ENCODE measurements at places on chromosomes 11 and 22.

DNA sequence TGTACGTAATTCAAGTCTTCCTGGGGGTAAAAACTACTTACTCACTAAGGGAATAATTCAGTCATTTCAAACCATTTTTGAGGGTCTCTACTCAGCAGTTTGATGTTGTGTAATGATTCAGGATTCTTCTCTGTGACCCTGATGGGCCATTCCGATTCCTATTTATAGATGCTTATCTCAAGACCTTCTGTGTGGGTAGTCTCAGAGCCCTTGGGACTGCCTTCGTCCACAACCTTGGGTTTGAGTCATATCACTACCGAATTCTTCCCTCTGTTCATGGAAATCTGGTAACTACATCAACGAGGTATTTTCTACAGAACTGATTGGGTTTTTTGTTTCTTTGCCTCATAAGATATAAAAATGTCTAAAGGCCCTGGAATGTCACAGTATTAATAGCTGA, 14.3 kb upstream of the CBX6 start:
- no peak for DNase-seq

- no peak for DNase-seq
Measured at GRCh38 chr11:95055283-95055897, 6.2 kb downstream of the KDM4F start.

- DNase-seq, result no peak
Measured at GRCh38 chr11:34877375-34877975, 38.7 kb downstream of the APIP start.

DNA sequence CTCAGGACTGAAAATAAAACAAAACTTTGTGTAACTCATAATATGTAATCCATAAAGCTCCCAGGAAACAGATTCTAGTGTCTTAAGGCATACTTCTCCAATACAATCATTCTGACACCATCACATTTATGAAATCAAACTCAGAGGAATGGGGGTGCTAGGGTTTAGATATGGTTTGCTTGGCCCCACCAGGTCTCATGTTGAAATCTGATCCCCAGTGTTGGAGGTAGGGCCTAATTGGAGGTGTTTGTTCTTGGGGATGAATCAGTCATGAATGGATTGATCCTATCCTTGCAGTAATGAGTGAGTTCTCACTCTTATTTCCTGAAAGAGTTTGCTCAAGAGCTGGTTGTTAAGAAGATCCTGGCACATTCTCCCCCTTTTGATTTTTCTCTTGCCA, 380.9 kb downstream of the ETS1 start:
- DNase-seq, result no peak

DNA sequence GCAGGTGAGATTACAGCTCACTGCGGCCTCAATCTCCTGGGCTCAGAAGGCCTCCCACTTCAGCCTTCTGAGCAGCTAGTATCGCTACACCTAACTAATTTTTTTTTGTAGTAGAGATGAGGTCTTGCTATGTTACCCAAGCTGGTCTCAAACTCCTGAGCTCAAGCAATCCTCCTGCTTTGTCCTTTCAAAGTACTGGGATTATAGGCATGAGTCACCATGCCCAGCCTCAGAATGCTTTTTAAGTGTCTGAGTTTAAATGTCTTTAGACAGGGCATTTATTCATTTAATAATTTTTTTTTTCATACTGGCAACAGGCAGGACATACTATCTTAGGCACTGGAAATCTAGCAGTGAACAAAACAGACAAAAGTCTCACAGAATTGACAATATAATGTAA, 27.7 kb downstream of the LRP4 start:
- no peak for DNase-seq

GRCh38 chr11:107430525-107430924, 27.1 kb downstream of the CWF19L2 start:
- no peak for DNase-seq

DNA sequence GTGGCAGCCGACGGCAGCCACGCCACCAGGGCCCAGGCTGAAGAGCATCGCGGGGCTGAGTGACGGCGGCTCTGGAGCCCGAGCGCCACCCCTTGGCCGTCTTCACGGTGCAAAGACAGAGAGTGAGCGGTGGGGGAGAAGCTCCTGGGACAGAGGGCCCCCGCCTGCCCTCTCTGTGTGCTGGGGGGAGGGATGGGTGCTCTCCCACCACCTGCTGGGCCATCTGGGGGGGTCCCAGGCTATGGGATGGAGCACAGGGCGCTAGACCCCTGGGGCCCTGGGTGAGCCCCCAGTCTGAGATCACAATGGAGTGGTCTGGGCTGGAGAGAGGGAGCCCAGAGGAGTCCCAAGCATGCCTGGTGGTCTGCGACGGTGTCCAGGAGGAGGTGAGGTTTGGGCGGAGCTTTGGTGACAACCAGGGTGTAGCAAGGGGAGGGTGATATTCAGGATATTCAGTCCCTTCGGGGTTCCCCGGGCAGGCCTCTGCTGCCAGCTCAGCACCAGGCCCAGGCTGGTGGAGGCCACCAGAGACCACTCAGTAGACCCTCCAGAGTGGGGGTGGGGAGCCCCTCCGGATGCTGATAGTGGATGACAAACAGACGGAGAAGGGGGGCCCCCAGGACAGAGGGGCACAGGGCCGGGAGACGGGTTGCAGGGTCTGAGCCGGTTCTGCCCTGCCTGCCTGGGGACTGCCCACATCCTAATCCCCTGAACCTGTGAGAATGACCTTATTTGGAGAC, 78.1 kb upstream of the PRR5 start:
- DNase-seq, result no peak

DNA sequence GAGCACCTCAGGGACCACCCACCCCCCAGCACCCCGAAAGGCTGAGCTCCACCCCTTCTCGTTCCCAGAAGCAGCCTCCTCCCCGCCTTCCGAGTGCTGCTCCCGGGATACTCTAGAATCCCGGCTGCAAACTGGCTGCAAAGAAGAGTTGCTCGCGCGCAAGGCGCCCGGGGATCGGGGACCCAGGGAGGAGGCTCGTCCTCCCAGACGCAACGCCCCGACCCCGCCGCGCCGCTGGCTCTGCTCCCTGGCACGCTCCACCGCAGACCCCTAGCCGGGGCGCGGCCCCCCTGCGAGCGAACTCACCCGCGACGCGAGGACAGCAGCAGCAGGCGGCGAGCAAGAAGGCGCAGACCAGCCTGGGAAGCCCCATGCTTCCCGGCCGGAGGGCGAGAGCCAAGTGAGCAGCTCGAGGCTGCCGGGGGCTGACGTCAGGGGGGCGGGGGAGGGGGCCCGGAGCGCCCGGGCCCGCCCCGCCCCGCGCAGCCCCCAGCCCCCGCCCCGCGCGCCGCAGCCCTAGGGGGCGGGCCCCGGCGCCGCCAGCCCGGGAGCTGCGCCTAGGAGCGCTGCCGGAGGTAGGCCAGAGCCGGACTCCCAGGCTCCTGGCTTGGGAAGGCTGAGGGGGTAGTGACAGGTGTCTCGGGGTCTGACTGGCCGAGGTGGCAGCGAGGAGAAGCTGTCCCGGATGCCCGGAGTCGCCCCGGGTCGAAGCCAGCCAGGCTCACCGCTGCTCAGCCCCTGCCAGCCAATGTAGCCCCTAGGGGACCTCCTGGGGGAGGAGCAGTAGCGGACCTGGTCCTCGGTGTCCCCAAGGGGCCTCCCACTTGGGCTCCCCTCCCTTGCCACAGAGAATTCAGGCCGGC, at the start of gene MCAM:
MCAM (minus strand) TSS at position 402 of the 863 bp plus-strand sequence; CDS start at position 373, 29 bp downstream.
- DNase-seq, result no peak

- no peak for DNase-seq
Measured at GRCh38 chr11:70298243-70298915, 27.9 kb downstream of the PPFIA1 start.

- DNase-seq, result no peak
Measured at GRCh38 chr11:84902445-84902844, 724.7 kb downstream of the DLG2 start.

DNA sequence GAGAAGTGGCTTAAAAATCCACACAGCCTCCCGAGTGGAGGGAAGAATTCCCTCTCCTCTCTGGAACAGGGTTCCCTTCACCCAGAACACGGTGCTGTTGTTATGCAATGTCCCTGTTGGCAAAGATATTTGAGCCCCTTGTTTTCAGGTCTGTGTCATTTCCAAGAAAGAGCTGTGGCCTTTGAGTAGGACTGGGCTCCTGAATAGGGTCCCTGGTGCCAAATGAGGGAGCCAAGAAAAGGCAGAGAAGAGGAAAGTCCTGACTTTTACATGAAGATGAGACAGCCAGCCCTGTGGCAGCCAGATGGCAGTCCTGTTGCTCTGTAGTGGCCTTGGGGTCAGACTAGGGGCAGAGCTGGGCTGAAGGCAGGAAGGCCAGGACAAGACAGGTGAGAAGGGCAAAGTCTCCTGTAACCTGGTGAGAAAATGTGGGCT, 51.2 kb upstream of the ELF5 start:
- DNase-seq, result no peak

DNA sequence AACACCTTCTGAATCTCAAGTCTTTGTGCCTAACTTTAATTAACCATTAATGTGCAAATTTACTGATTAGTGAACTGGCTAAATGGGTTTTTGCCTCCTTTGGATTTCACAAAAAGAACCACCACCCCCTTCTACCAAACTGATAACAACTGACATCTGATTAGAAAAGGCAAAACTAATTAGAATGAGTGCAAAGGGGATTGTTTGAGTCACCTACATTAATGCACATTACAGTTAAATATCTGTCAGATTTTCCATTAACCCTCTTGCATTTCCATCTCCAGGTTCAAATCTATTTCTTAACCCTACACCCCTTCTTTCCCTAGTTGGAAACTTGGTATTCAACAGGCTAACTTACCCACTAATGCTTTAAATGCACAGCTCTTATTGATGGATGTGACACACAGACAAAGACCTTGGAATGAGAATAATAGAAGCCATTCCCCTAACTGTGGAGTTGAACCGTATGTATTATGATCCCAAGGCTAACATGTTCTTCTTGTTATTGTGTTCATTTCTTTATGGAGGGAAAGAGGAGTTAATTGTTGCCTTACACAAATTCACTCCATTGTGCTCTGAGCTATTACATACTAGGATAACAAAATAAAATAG, 161.5 kb upstream of the MTMR2 start:
- DNase-seq, result no peak

DNA sequence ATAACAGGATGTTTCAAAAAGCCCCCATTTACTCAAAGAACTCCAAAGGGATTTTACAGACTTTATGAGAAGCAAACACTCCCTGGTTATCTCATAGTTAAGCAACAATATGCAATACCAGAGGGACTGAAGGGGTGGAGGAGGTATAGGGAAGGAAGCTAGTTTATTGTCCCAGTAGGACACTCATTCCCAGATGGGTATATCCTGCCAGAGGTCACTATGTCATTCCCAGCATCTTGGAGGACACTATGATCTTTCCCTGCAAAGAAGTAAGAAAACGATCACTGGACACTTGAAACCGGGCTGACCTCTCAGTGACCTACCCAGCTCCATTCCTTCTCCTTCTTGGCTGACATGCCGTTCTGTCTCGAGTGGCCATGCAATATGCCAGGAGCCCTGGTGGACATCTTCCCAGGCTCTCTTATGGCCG, 114.5 kb downstream of the NAT10 start:
- no peak for DNase-seq

GRCh38 chr11:16863389-16863788, 124.9 kb downstream of the C11orf58 start:
- DNase-seq, result no peak

DNA sequence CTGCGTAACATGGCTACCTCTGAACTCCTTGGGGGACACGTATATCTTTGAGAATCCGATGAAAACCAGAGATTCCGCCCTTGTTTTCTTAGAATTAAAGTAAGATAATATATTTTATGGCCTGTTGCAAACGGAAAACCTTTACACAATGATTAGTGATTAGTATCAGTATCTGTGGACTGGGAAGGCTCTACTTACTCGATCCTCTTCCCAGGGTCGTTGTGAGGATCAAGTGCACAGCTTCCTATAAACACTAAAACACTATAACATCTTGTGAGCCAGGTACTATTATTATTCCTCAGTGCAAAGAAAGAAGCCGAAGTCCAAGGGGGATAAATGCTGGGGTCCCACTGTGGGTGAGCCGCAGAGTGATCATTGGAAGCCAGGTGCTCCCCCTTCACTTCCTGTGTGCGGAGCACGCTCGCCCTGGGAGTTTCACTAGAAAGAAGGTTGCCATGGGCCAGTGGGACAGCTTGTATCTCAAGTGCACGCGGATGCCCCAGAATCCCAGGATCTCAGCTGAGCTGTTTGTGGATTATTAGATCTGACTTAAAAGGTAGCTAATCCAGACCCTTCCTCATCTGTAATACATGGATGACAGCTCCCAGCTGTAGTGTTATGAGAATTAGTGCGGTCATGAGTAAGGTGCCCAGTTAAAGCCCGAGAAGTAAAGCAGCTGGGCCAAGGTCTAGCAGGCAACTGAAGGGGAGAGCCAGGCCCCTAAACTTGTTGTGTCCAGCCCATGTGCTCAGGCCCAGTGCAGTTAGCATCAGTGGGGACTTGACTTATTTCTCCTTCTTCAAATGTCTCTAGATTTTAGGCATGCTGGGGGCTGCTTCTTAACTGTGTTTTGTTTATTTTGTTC, 839 bp downstream of the CBY1 start:
- no peak for DNase-seq

DNA sequence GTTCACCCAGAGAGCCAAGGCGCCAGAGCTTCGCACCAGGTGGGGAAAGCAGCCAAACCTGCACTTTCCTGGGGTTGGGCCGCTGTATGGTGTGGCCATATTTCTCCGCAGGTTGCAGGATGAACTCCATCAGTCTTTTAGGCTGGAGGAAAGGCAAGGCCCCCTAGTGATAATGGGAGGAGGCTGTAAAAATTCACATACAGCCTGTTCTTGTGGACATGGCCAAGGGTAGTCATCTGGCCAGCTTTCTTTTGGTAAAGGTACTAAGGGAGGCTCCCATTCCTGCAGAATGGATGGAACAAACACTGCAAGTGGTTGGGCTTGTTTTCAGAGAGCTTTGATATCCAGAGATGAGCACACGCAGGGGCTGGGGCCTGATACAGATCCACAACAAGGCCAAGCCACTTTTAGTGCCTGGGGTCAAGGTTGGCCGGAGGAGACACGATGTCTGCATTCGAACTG, 29.6 kb downstream of the C22orf31 start:
- DNase-seq, result no peak

GRCh38 chr22:29443452-29443851, 5.1 kb downstream of the RFPL1 start:
- DNase-seq, result no peak

DNA sequence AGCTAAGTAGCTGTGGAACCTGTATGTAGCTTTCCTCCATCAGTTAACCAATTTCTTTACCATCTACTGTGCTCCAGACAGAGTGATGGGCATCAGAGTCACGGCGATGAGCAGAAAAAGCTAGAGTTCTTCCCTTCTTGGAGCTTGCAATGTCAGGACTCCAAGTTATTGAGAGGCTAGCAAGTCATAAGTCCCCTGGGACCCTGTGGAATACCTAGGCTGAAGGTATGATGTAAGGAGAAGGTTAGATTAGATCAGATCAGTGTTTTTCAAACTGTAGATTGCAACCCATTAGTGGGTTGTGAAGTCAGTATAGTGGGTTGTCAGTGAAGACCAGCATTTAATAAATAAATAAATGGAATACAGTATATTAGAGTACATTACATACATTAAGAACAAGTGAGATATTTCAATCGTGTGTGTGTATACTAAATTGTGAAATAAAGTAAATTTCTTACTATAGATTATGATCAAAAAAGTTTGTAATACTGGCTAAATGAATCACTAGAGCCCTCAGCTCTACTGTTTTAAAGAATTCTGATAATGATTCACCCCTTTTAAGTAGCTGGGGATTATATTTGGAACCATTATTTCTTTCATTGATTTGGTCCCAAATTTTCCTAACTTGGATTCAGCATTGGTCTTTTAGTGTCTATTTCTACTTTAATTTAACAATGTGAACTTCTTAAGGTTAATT, 52.3 kb downstream of the RASSF10 start:
- DNase-seq, result no peak
